ENCODE measurements at places on chromosomes 5 and 9.

- H3K4me1 ChIP-seq = no peaks in the 10 kb centered on the region
- H3K36me3 ChIP-seq = no peaks in the 10 kb centered on the region
- DNase-seq = no peak
Observed at GRCh38 chr5:97400537-97400936, 217.5 kb upstream of the RIOK2 start.

DNA sequence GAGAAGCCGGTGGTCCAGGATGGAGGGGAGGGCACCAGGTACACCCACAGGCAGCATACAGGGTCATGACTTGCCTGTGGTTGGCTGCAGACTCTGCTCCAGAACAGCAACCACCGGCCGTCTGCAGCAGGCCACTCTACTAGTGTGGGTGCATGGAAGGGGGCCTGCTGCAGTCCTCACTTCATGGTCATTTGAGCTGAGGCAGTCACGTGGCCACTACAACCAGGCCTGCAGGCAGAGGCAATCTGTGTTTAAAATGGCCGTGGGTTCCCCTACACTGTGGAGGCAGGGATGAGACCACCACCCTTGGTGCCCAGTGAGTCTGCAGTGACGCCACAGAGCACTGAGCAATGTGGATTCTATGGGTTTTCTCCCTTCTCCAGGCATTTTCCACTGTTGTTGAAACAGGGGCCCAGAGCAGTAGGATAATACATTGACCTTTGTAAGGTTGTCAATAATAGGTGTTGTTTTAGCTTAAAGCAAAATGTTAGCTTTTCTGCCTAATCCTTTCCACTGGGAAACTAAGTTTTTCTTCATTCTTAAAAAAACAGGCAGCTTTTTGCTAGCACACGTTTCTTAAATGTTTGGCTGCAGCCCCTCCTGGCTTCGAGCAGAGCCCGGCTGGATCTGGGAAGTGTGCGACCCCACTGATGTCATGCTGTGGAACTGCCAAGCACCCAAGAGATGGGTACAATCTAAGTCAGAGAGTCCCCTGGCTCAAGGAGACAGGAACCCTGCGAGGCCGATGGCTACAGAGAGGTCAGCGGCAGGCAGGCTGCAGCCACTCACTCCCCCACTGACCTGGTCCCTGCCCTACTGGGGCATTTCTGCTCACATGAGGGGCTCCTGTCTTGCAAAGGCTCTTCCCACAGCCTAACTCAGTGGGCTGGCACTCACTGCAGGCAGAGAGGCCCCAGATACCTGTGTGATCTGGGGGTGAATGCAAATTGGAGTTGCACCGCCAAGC is 21.2 kb downstream of the GADD45G start:
- no peaks in the 10 kb centered on the region for H3K4me1 ChIP-seq
- H3K36me3 ChIP-seq = no peaks in the 10 kb centered on the region
- H3K27ac ChIP-seq = no peak overlapping the region
- no peak for DNase-seq
- no peak overlapping the region for H3K4me3 ChIP-seq

DNA sequence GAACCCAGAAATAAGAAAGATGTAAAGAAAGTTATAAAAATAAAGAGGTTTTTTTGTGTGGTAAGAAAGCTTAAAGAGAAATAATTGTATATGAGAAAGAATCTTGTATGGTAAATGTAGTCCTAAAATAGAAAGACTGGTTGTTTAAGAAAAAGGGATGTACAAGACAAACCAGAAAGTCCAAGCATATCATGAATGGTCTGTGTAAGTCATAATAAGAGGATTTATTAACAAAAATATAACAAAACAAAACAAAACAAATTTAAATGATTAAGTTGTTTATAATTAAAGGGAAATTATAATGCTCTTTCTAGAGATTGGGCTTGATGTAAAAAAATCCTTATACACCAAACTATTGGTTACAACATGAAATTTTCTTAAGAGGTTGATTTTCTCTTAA is 590.4 kb upstream of the PTGER4 start:
- peak; percentile 37 for DNase-seq
- H3K27me3 ChIP-seq = no peaks in the 10 kb centered on the region
- peaks cover 17% of the 10 kb centered on the region for H3K36me3 ChIP-seq
- H3K4me3 ChIP-seq = no peak overlapping the region
- H3K27ac ChIP-seq = no peak overlapping the region
- no peaks in the 10 kb centered on the region for H3K4me1 ChIP-seq

DNA sequence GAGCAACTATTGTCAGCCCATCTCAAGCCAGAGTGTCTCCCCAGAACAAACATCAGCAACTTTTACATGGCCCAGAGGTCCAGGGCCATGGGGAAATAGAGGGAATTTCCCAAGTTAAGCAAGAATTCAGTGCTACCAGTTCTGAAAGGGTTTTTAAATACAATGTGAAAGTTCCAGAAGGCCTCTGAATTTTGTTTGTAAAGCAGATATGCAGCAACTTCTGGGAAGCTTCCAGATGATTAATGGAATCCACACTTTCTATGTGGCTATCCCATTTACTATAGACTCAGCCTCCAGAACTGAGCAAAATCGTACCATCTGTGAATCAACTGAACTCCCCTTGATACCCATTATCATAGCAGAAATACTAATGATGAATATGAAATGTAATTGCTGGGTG is 93.8 kb downstream of the FEM1C start:
- no peak overlapping the region for H3K27ac ChIP-seq
- no peak for DNase-seq
- no peaks in the 10 kb centered on the region for H3K36me3 ChIP-seq
- peaks cover 13% of the 10 kb centered on the region for H3K4me1 ChIP-seq
- no peak overlapping the region for H3K4me3 ChIP-seq

DNA sequence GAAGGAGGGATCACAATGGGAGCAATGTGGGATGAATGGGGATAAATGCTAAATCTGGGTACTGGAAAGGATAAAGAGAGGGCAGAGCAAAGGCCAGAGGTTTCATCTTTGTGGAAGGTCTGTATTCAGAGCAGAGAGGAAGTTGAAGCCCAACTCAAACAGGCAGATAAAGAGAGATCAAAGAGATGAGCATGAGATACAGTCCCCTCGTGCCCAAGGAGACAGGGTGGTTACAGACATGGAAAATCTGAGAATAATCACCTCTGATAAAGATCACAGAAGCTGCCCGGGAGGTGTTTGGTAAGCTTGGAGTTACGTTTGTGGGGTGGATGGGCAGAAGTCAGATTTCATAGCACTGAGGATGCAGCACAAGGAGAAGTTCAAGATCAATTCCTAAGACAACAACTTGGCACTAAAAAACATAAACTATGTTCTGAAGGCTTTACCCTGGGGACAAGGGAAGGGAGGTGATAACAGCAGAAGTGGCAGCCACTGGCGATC is 459 bp upstream of the ERAP2 start:
- peaks cover 21% of the 10 kb centered on the region for H3K4me1 ChIP-seq
- no peaks in the 10 kb centered on the region for H3K27me3 ChIP-seq
- H3K27ac ChIP-seq = peak overlapping the region; percentile 42
- DNase-seq = no peak
- H3K4me3 ChIP-seq = peak overlapping the region; percentile 83
- H3K36me3 ChIP-seq = no peaks in the 10 kb centered on the region

DNA sequence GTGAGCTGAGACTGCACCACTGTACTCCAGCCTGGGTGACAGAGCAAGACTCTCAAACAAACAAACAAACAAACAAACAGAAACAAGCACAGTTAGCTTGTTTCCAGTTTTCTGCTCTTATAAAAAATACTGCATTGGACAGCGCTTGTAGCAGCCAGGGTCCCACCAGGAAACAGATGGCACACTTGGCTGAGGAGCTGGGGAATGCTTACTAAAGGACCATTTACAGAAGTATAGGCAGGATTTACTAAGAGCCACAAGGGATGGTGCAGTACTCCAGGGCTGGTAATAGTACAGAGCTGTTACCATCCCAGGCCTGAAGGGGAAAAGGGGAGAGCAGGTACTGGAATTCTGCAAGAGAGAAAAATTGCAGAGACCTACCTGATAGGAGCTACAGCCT is 5.2 kb upstream of the ANKS6 start:
- no peak overlapping the region for H3K4me3 ChIP-seq
- DNase-seq = no peak
- no peaks in the 10 kb centered on the region for H3K27me3 ChIP-seq
- H3K36me3 ChIP-seq = no peaks in the 10 kb centered on the region
- H3K27ac ChIP-seq = 0 out of 2 replicates have a peak overlapping the region, but pooled peaks have one; percentile 19

DNA sequence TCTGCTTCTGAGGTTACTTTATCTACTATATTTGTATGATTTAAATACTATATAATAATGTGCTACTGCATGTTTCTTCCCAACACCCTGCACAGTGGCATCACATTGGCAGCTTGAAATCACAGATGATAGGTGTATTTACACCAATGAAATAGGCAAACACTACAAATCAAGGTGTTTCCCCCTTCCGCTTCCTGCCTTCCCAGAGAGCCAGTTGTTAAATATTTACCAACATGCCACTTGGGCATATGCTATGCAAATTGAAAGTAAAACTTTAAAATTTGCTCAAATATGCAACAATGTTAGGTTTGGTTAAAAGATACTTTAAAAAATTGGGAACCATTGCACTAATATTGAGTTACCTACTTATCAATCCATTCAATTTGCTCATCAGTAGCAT is 58.2 kb upstream of the SMARCA2 start:
- H3K4me1 ChIP-seq = no peaks in the 10 kb centered on the region
- H3K4me3 ChIP-seq = no peak overlapping the region
- H3K27me3 ChIP-seq = peaks cover 23% of the 10 kb centered on the region
- H3K36me3 ChIP-seq = no peaks in the 10 kb centered on the region
- no peak for DNase-seq

GRCh38 chr5:3386637-3387036 is 209.0 kb upstream of the IRX1 start:
- H3K27ac ChIP-seq = no peak overlapping the region
- no peak for DNase-seq
- no peaks in the 10 kb centered on the region for H3K27me3 ChIP-seq
- no peaks in the 10 kb centered on the region for H3K4me1 ChIP-seq

GRCh38 chr9:120235081-120235480 is 344.9 kb downstream of the CDK5RAP2 start:
- no peak for DNase-seq
- no peaks in the 10 kb centered on the region for H3K4me1 ChIP-seq
- no peak overlapping the region for H3K4me3 ChIP-seq
- no peaks in the 10 kb centered on the region for H3K36me3 ChIP-seq

- H3K27me3 ChIP-seq = peaks cover 48% of the 10 kb centered on the region
- no peak overlapping the region for H3K27ac ChIP-seq
- DNase-seq = no peak
- H3K4me1 ChIP-seq = no peaks in the 10 kb centered on the region
Observed at GRCh38 chr5:6792911-6793471, 79.8 kb downstream of the TENT4A start.

- no peaks in the 10 kb centered on the region for H3K4me1 ChIP-seq
- no peak overlapping the region for H3K4me3 ChIP-seq
- no peak for DNase-seq
- no peak overlapping the region for H3K27ac ChIP-seq
Observed at GRCh38 chr9:17342696-17343095, 207.9 kb downstream of the CNTLN start.

DNA sequence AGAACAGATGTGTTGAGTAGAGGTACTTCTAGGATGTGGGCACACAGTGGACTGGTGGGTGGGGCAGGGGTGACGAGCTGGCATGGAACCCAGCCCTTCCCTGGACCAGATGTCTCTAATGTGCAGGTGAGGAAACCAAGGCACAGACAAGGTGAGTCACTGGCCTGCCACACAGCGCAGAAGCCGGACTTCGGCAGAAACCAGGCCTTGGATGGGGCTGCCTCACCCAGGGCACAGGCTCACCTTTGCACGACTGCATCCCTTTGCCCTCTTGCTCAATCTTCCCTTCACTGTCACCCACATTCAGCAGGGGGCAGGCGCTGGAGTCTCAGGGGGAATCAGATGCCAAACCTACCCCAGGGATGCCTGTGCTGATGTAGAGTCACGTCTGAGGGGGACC is 65.4 kb upstream of the LMX1B start:
- no peaks in the 10 kb centered on the region for H3K27me3 ChIP-seq
- no peak overlapping the region for H3K4me3 ChIP-seq
- H3K27ac ChIP-seq = no peak overlapping the region
- no peaks in the 10 kb centered on the region for H3K4me1 ChIP-seq
- DNase-seq = no peak

- no peak overlapping the region for H3K27ac ChIP-seq
- no peaks in the 10 kb centered on the region for H3K36me3 ChIP-seq
- DNase-seq = no peak
Observed at GRCh38 chr9:95193067-95193466, 124.4 kb downstream of the FANCC start.

GRCh38 chr5:87686975-87687374 is 274.2 kb upstream of the CCNH start:
- no peak overlapping the region for H3K4me3 ChIP-seq
- DNase-seq = no peak
- no peaks in the 10 kb centered on the region for H3K4me1 ChIP-seq

GRCh38 chr5:116404016-116404415 is 170.6 kb downstream of the SEMA6A start:
- no peak overlapping the region for H3K4me3 ChIP-seq
- no peaks in the 10 kb centered on the region for H3K4me1 ChIP-seq
- H3K36me3 ChIP-seq = no peaks in the 10 kb centered on the region
- no peak for DNase-seq
- no peak overlapping the region for H3K27ac ChIP-seq

All from PC-3 (cell line).